ENCODE measurements at places on chromosomes 2 and 18.

DNA sequence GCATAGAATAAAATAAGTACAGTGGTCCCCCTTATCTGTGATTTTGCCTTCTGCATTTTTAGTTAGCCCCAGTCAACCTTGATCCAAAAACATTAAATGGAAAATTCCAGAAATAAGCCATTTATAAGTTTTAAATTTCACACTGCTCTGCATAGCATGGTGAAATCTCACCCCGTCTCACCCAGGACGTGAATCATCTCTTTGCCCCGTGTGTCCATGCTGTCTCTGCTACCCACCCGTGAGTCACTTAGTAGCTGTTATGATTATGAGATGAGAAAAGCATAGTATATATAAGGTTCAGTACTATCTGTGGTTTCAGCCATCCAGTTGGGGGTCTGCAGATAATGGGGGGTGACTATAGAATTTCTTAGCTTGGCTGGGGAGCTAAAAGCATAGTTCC lies 67.3 kb downstream of the RHBDD1 start:
- peak; percentile 33 for DNase-seq

GRCh38 chr2:164008752-164009151 lies 272.9 kb upstream of the FIGN start:
- no peak for DNase-seq

DNA sequence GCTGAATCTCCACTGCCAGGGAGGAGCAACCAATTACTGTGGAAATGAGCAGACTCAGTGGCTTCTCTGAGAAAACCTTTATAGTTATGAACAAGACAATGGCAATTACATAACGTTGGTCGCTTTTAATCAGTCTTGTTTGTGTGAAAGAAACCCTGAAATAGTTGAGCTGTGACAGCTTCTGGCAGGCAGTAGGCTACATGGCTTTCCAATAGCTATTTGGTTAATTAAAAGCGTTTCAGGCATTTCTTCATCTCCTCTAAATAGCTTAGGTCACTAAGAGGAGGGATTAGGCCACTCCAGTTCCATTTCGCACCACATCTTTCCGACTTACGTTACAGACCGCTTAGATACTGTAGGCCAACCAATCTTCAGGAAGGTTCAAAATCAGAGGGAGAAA lies 794.4 kb upstream of the ID2 start:
- no peak for DNase-seq

GRCh38 chr2:172995323-172996244 lies 80.1 kb upstream of the MAP3K20 start:
- DNase-seq: no peak

DNA sequence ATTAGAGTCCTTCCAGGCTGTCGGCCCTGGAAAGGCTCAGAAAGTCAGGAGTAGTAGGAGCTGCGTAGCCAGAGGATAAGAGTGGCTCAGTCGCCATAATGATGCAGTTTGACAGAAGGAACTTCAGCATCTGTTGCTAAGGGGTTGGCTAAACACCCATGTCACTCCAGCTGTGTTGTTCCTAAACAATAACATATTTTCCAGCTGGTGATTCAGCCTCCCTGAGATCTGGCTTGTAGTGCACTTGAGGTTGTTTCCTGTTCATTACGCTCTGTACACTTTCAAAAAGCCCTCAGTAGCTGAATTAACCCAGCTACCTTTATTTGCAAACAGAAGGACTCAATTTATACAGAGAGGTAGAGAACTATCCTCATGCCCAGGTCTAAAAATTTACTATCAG lies 39.7 kb upstream of the EPAS1 start:
- no peak for DNase-seq

- DNase-seq: no peak
Observed at GRCh38 chr2:29062371-29062770, 12.0 kb downstream of the PCARE start.

- DNase-seq: no peak
Observed at GRCh38 chr2:62199392-62200125, 3.6 kb downstream of the B3GNT2 start.

DNA sequence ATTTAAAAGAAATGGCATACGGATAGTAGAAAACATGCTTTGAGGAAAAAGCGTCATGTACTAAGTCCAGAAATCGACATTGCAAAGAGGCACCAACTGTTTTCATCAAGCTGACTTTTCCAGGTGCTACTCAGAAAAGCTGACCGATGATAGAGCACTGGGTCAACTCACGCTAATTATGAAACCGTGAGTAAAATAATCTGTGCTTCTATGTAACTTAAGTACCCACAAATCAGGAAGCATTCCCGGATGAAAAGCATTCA lies 353 bp upstream of the NUP35 start:
- no peak for DNase-seq

GRCh38 chr2:39210846-39211245 lies 32.9 kb downstream of the CDKL4 start:
- DNase-seq: no peak

- no peak for DNase-seq
Observed at GRCh38 chr2:23478933-23479683, 94.1 kb downstream of the KLHL29 start.

DNA sequence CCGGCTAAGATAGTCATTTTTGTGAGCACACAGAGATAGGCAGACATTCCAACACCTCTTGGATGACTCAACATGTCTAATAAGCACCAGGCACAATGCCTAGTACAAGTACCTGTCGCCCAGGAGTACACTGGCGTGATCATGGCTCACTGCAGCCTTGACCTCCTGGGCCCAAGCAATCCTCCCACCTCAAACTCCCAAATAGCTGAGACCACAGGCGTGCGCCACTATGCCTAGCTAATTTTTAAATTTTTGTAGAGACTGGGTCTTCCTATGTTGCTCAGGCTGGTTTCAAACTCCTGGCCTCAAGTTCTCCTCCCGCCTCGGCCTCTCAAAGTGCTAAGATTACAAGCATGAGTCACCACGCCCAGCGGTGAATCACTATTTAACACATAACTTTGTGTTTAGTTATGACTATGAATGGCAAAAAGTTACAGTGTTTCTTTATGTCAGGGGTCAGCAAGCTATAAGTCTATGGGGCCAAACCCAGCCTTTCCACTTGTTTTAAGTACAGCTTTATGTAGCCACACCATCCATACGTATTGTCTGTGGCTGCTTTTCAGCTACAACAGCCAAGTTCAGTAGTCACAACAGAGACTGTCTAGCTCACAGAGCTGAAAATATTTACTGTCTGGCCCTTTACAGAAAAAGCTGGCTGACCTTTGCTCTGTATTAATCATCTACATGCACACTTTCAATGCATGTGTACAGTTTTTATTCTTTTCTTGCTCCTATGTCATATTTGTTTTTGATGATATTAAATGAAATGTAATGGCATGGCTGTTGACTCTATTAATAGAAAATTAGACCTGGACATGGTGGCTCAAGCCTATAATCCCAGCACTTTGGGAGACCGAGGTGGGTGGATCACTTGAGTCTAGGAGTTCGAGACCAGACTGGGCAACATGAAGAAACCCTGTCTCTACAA lies 18.7 kb downstream of the ORC2 start:
- DNase-seq: no peak

- no peak for DNase-seq
Observed at GRCh38 chr2:235952714-235953113, 215.5 kb downstream of the GBX2 start.

- no peak for DNase-seq
Observed at GRCh38 chr18:11324956-11325882, 175.8 kb upstream of the PIEZO2 start.

DNA sequence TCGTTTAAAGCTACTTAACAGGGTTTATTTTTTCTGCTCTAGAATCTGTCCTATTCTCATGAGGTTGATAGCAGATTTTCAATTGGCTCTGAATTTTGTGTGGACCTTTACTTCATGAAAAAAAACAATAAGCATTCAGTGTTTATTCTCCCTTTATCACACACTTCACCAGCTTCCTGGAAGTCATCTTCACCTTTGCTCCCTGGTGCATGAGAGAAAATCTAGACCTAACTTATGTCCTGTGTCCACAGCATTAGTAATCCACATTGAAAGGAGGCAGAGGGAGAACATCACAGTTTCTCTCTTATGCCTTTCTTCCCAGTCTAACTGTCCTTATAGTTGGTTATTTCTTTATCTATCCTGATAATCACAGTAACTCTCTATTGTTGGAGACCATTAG lies 316.1 kb downstream of the PTH2R start:
- DNase-seq: no peak

DNA sequence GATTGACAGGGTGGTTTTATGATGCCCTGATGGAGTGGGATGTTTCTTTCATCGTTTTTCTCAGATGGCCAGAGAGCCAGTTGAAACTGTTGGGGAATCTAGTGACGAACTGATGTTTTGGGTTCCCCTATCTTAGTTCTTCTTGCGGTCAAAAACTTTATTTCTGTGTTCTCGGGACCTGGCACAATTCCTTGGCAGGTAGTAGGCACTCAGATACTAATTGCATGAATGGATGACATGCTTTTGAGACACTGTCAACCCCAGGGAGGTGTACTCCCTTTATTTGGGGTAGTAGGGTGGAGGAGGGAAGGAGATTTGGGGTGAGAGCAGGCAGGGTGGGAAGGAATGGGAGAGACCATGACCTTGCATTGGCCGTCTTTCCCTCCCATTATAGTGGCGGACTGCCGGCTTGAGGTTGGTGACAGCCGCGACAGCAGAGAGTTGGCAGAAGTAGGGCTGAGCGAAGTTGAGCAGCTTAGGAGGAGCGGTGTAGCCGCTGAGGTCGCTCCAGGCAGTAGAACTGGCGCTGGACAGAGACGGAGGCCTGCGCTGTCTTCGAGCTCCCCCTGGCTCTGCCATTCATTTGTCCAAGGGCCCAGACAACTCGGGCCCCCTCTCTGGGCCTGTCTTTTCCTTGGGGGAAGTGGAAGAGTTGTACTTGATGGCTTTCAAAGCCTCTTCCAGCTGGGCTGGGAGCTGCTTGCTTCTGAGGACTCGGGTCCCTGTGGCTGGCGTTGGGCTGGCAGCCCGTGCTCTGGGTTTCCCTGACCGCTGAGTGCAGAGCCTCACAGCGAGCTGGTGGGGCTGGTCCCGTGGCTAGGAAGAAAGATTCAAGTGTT lies 2.6 kb downstream of the TET3 start:
- no peak for DNase-seq

DNA sequence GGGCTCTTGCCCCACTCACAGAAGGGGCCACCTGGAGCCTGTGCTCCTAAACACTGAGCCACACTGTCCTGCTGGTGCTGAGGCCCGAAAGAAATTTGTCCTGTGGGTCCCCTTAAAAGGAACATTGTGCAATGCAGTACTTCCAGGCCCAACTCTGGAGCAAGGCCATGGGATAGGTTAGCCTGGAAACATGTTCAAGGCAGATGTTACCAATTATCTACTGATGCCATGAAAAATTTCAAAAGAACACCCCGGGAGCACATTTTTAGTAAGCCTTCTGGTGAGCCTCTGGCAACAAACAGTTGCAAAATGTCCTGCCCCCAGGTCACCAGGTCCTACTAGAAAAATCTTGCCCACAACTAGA lies 12.3 kb upstream of the PTMA start:
- no peak for DNase-seq

DNA sequence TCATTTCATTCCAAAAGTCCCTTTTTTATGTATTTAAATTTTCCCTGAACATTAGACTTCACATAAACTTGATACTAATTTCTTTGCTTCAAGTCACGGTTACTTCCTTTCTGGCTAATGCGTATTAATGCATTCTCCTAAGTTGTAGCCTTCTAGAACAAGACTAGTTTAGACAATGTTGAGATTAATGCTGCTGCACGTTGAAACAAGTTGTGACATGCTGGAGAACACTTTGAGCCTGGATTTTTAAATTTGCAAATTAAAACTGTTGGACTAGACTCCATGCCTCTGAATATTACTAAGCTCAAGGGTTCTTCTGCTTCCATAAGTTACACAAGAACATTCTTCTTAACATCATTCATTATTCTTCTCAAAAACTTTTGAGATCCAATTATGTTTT lies 29.1 kb downstream of the ID2 start:
- no peak for DNase-seq

- no peak for DNase-seq
Observed at GRCh38 chr2:232597362-232598079, 35.9 kb upstream of the EFHD1 start.

DNA sequence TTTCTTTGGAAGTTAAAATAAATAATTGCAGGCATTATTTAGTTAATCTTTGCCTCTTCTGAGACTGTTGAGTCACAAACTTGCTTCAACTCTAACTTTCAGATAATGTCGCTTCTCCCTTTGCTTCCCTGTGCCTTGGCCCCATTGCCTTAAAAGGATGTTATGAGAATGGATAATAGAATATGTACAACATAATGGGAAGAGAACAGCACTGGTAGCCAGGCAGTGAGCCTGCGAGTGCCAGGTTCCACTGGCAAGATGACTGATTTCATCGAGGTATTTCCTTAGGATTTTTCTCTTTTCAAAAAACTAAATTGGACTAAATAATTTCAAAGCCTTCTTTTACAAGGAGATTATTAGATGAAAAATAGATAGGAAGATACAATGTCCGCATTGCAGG lies 420.9 kb downstream of the TGIF1 start:
- no peak for DNase-seq

DNA sequence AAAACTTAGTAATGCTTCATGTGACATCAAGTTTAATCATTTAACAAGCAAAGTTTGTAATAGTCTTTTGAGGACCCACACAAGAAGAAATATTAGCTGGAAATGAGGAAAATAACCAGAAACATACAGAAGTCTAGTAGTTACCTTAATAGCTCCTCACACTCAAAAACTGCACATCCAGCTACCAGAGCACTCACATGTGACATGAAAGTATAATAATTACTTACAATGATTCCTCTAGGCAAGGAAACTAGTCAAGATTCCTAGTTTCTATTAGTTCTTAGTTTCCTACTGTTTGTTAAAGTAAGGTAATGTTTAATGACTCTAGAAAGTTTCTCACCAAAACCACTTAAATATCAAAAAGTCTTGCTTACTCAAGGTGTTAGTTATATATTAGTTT lies 335.8 kb downstream of the RAD51AP2 start:
- no peak for DNase-seq

- DNase-seq: no peak
Observed at GRCh38 chr2:43269706-43270105, 43.3 kb upstream of the ZFP36L2 start.

- no peak for DNase-seq
Observed at GRCh38 chr2:113922784-113923183, 32.9 kb downstream of the ACTR3 start.

DNA sequence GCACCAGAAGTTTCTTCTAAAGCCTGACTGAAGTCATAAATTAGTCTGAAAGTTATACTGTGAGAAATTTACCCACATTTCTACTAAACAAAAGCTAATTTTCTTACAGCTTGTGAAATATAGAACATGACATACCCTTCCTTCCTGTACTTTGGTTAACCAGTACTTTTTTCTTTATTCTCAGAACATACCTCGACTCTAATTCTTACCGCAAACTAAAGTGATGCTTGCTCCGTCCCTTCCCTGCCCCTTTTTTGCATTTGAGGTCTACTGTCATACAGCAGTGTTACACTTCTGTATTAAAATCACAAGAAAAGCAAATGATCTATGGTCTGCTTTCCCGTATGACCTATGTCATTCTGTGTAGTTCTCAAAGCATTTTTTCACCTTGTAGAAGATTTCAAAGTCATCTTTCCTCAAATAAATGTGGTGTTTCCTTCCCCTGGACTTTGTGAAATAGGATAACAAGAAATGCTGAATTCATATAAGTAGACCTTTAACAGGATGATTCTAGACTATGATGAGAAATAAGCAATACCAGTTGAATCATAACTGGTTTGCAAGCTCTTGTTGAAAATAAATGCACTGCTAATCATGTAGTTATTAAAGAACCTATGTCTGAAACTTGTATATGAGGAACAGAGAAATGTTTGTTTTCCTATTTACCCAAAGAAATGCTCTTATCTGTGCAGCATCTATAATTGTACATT lies 30.4 kb downstream of the CYTIP start:
- DNase-seq: no peak

Data from 8988T (cell line).